ENCODE measurements at places on chromosomes 5 and 9. TPM values are rescaled to one million over a fixed set of nuclear protein-coding genes. Genes with fewer than 3 reads are reported as not detected.
A peak's percentile ranks its signal among the peaks of the same experiment; 100 is the strongest.

- DNase-seq: no peak
Observed at GRCh38 chr5:59798862-59799667, 94.5 kb downstream of the PDE4D start.

DNA sequence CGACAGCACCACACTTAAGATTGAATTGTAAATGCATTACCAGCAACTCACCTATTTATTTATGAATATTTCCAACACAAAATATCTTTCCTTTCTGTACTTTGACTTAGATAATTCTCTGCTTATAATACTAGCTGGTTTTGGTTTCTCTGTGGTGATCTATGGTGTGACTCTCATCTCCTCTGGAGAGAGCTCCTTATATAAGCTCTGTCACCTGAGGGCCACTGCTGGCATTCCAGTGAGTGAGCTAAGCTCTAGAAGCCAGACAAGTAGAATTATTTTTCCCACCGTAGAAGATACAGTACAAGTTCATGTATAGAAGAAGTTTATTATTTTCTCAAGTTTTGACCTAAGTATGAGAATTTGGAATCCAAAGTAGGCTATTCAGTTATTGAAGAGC lies 111.5 kb downstream of the CDC42SE2 start:
- DNase-seq: no peak

GRCh38 chr9:133115604-133116345 lies 5.3 kb downstream of the RALGDS start:
- DNase-seq: peak; percentile 63

Gene IL3
- not detected for total RNA-seq
